ENCODE measurements at places on chromosomes 4 and X.

- DNase-seq, result peak; percentile 34
These were observed 30.4 kb downstream of the PGRMC1 start for GRCh38 chrX:119266364-119266995.

- DNase-seq, result no peak
These were observed 28.9 kb downstream of the ZNF827 start for GRCh38 chr4:145909773-145910172.

DNA sequence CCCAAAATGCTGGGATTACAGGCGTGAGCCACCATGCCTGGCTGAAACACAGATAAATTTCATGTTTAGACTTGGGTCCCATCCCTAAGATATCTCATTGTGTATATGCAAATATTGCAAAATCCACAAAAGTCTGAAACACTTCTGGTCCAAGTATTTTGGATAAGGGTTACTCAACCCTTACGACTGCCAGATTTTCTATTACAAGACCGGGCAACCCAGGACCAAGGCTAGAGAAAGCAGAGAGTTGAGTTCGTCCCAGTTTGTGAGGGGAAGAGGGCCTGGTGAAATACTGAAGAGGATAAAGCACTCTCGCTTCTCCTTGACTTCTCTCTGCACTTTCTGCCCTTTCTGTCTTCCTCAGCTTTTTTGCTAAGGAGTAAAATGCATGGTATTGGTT, 34.5 kb downstream of the ZFX start:
- no peak for DNase-seq

DNA sequence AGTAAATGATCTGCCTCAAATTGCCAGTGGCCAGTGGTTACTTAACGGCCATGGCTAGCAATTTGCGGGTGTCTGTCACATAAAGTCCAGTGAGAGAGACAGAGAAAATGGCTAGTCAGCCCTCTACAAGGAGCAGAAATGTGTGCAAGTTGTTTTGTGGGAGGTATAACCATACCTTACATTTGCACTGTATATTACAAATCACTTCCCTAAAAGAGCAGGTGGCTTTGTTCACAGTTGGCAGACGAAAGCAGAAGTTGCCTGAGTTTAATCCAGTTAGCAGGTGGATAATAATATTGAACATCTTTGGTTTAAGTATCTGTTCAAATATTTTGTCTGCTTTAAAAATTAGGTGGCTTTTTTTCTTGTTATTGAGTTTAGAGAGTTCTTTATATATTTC, 15.6 kb downstream of the SRPX start:
- DNase-seq, result no peak

DNA sequence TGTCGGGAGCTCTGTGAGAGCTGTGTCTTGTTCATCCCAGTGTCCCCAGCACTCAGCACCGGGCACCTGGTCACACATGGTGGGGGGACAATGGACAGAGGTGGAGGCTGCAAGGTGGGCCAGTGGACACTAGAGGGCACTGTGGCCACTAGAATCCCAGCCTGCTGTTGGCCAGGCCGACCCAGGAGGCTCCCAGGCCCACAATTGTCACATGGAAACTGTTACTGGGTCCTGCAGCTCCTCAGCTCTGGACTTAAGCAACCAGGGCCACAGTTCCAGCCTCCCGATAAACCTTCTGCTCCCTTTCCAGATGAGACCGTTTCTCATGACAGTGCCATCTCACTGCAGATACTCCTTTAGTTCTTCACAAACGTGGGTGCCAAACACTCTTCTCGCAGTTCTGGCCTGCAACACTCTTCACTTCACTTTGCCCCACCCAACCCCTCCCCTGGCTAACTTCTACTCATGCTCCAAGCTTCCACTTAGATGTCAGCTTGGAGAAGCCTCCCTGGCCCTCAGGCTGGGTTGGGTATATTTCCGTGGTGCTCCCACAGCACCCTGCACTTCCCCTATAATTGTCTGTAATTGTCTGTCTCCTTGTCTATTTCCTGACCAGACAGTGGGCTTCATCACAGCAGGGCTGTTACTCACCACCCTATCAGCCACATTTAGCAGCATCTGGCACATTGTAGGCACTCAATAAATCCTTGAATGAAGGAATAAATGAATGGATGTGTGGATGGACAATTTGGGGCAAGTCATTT, 3.5 kb upstream of the IQSEC2 start:
- peak; percentile 55 for DNase-seq

GRCh38 chrX:150352581-150352980, 10.5 kb upstream of the MAMLD1 start:
- no peak for DNase-seq

DNA sequence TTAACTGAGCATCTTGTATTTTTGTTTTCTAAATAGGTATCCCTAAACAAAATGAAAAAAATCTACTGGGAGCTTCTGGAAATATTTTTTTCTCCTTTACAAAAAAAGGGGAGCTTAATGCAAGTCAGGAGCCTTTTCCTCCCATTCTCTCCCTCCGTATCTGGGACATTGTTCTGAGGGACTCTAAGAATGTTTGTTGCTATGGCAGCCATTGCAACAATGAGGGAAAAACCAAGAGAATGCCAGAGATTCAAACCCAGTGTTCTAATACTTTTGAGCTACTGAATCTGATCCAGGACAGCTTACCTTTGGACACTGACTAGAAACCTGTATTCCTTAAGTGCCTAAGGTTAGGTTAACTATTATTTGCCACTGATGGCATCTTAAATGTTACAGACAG, 485.7 kb upstream of the HS3ST1 start:
- DNase-seq, result no peak

DNA sequence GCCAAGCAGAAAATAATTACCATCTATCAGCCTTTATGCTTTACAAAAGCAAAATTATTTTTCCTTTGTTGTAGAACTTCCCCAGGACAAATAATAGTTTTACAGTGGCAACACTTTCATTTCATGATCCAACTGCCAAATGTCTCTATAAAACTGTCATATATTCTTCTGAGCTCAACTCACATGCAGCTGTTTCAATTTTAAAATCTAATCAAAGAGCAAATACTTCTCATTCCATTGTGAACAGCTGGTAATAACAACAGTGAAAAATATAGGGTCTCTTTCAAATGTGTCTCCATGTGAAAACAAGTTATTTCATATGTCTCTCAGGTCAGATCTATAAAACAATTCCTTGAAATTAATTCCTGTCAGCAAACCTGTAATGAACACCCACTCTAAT, 270.6 kb upstream of the SLC7A11 start:
- DNase-seq, result no peak

GRCh38 chr4:89026542-89026941, 30.4 kb downstream of the FAM13A start:
- no peak for DNase-seq

GRCh38 chr4:139795527-139796314, 130.1 kb downstream of the MGST2 start:
- DNase-seq, result no peak

DNA sequence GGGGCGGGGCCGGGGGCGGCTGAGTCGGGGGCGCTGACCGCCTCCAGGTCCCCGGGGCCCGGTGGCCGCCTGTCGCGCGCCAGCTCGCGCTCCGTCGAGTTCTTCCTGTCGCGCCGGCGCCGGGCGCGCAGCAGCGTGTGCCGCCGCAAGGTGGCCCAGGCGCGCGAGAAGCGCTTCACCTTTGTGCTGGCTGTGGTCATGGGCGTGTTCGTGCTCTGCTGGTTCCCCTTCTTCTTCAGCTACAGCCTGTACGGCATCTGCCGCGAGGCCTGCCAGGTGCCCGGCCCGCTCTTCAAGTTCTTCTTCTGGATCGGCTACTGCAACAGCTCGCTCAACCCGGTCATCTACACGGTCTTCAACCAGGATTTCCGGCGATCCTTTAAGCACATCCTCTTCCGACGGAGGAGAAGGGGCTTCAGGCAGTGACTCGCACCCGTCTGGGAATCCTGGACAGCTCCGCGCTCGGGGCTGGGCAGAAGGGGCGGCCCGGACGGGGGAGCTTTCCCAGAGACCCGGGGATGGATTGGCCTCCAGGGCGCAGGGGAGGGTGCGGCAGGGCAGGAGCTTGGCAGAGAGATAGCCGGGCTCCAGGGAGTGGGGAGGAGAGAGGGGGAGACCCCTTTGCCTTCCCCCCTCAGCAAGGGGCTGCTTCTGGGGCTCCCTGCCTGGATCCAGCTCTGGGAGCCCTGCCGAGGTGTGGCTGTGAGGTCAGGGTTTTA, 1.5 kb downstream of the ADRA2C start:
- no peak for DNase-seq

- DNase-seq, result no peak
These were observed 40.2 kb upstream of the SULT1B1 start for GRCh38 chr4:69800599-69800998.

DNA sequence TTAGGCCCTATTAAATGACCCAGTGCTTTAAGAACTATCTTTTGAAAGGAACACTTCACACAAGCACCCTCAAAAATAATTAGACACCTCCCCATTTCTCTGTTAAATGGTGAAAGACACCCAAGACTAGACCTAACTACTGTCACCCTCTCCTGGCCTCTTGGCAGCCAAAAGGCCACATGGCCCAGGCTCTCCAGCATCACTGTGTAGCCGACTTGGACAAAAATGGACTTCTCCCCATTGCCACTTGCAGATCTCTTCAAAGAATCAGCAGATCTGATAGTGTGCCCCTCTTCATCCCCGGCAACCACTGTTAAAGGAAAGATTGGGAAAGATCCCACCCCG, 2.0 kb downstream of the MID1IP1 start:
- DNase-seq, result no peak

DNA sequence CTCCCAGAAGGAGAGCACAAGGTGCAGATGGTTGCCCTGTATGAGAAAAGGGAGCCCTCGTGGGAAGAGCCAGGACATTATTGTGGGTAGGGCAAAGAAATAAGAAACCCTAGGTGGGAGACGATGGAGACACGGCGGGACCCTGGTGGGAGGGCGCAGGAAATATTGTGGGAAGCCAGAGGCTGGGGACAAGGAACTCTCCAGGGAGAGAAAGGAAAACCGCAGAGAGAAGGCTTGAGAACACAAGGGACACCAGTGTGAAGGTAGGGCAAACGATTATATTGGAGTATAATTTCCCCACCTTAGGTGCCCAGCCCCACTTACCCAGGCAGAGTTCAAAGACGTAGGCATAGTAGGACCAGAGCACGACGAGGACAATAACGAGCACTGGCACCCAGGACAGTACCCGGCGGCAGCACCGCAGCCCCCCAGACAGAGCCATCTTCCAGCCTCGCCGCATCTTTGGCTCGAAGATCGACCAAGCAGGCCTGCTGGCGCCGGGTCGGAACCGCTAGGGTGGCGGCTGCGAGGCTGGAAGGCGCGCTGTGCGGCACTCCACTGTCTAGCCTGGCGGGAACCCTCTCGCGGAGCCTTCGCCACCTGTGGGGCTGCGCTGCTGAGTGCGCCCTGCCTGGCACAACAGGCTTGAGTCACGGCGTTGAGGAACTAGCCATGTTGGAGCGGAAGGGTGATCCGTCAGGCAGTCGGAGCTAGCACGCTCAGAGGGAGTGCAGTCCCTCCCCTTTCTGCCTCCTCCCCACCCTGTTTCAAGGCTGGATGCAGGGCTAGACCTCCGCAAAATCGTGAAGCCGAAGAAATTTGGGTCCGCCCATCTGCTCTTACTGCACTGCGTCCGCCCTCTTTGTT, at the start of gene ZDHHC15:
Gene ZDHHC15 (minus strand): TSS at position 473 of the 867 bp plus-strand sequence. CDS start 13 bp downstream, at position 460.
- DNase-seq, result no peak
